ENCODE measurements at places on chromosomes 1 and 21. TPM values are rescaled to one million over a fixed set of nuclear protein-coding genes. Genes with fewer than 3 reads are reported as not detected.

ITLN2 gene
- total RNA-seq, result not detected

GUCA2B gene
- total RNA-seq, result not detected

NR0B2 gene
- not detected for total RNA-seq

PRR9 gene
- total RNA-seq, result 0.20 TPM

GRCh38 chr1:212957546-212957945 is 7.2 kb downstream of the VASH2 start:
- no peak for DNase-seq

DNA sequence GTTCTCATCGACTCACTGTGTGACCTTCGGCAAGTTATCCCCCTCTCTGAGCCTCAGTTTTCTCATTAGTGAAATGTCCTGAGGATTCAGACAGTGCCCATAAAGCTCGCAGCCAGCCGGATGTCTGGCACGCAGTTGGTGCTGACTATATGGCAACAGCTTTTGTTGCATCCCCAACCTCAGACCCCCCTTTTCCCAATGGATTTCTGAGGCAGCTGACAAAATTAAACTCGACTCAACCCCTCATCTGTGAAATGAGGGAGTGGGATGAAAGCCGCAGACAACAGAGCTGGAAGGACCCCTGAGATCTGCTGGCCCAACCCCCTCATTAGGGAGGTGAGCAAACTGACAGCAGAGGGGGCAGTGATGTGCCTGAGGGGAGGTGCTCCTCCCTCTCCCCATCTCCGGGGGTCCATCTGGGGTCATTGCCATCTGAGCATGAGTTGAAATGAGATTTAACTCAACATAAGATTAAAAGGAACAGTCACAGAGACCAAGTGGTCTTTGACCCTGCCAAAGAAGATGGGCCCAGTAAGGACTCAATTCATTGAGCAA is 40.4 kb downstream of the NKAIN1 start:
- no peak for DNase-seq

- DNase-seq, result peak; percentile 75
Measured at GRCh38 chr1:1315435-1315954, 7.1 kb downstream of the PUSL1 start.

- DNase-seq, result no peak
Measured at GRCh38 chr1:19203440-19203839, 6.6 kb downstream of the UBR4 start.

- DNase-seq, result no peak
Measured at GRCh38 chr1:212752252-212752933, 39.2 kb downstream of the NSL1 start.

DNA sequence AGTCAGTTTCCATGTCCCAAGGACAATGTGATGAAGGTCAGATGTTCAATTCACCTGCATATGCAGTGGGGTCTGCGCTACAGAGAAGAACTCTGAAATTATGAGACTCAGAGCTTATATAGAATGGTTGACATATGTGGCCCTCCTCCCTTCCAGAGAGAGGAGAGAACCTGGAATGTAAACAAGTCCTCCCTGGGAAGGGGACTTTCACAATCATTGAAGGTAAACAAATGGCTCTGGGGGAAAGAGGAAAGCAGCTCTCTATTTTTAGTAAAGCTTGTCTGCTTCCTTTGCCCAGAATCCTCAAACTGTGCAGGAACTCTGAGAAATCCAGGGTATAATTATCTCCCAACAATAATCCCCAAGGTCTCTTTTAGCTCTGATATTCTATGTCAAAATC is 9.8 kb downstream of the OVGP1 start:
- no peak for DNase-seq

DNA sequence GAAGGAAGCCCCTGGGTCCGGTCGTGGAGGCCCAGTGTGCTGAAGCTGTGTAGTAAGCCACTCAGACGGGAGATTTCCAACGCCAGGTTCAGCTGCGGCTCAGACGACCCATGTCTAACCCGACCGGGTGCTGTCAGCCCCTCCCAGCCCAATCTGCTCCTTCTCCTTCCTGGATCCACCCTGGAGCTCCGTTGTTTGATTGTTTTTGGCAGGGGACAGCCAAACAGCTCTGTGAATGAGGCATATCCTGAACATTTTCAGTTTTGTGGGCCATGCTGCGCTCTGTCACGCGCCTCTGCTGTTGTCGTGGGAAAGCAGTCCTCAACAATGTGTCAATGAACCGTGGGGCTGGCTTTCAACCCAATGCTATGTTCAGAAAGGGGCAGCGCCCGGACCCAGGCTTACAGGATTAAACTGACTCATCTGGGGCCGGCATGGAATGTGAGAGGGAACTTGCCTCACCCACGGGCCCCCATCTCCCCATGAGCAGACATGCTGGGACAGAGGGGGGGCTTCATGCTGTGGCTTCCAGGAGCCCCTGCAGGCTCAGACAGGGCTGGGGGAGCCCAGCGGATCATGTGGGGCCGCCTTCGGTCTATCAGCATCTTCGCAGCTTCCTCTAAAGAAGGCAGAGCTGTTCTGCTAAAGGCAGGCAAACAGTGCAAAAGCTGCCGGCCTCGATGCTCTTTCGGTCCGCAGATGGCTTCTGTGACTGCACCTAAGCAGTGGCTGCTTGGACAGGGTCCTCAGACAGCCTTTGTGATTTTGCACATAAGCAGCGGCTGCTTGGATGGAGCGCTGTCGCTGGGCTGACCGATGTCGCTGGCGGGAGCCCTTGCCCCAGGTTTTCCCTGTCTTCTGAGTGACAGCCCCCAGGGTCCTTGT is 101.7 kb downstream of the RIPK4 start:
- DNase-seq, result no peak

- peak; percentile 81 for DNase-seq
Measured at GRCh38 chr21:20250337-20250736, 747.9 kb upstream of the NCAM2 start.

GRCh38 chr21:46021398-46021797 is 39.8 kb downstream of the COL6A1 start:
- no peak for DNase-seq

- DNase-seq, result no peak
Measured at GRCh38 chr1:4166713-4167112, 266.6 kb upstream of the C1orf174 start.

Data from K562 (cell line).